ENCODE measurements at places on chromosomes 11 and 22.

DNA sequence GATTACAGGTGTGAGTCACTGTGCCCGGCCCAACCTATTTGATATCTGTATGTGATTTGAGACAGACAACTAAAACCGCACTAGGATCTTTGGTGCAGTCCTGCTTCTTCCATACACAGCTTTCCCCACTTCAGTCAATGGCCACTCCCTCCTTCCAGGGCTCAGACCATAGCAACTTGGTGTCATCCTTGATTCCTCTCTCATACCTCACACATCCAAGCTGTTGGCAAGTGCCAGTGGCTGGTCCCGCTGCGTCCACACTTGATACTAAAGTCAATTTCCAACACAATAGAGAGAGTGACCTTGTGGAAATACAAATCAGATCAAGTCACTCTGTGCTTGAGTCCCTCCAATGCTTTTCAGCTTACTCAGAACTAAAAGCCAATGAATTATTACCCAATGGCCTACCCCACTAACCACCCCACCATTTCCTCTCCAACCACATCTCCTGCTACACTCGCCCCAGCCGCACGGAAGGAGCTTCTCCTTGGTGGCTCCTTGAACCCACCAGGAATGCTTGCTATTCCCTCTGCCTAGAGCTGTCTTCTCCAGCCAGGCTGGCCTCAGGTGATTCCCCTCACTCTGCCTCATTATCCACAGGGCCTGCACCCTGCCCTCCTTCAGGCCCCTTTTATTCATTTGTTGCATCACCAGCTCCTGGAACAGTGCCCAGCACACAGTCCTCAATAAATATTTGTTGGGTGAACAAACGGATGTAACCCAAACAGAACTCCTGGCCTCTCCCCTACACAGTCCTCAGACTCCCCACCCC lies 12.9 kb downstream of the ABTB2 start:
- DNase-seq: no peak

GRCh38 chr11:116972691-116973090 lies 125.5 kb downstream of the SIK3 start:
- DNase-seq: no peak

DNA sequence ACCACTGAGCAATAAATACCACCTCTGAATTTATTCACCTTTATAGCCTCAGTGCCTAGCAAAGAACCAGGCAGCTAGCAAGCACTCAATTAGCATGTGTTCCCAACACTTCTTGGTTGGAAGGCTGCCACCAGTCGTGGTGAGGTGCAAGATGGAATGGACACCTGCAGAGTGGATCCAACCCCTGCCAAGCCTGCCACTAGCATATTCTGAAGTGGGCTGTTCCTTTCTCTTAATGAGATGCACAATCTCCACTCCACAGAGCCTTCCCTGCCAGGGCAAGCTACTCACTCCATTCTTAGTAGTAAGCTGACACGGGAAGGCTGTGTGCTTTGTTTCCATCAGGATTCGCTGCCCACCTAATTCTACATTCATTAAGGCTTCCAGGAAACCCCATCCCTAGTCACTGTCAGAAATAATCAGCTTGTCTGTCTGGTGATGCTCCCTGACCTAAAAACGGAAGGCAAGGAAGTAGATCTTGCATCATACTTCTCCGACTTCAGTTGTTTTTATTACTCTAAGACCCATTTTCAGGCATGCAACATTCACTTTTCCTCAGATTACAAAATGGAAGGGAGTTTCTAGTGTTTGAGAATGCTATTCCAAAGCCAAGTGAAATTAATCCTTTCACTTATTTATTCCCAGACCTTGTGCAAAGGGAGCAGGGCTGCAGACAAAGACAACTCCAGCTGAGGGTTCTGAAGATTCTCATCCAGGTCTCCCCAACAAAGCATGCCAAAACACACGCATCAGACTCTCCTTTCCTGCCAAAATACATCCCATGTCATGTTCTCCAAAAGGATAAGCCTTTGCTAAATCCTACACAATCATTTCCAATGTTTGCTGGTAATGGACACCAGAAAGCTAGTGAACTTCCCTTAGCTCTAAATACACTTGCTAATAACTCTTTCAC lies 128.0 kb downstream of the TENM4 start:
- DNase-seq: no peak

GRCh38 chr11:79086056-79086455 lies 354.8 kb downstream of the TENM4 start:
- DNase-seq: no peak

DNA sequence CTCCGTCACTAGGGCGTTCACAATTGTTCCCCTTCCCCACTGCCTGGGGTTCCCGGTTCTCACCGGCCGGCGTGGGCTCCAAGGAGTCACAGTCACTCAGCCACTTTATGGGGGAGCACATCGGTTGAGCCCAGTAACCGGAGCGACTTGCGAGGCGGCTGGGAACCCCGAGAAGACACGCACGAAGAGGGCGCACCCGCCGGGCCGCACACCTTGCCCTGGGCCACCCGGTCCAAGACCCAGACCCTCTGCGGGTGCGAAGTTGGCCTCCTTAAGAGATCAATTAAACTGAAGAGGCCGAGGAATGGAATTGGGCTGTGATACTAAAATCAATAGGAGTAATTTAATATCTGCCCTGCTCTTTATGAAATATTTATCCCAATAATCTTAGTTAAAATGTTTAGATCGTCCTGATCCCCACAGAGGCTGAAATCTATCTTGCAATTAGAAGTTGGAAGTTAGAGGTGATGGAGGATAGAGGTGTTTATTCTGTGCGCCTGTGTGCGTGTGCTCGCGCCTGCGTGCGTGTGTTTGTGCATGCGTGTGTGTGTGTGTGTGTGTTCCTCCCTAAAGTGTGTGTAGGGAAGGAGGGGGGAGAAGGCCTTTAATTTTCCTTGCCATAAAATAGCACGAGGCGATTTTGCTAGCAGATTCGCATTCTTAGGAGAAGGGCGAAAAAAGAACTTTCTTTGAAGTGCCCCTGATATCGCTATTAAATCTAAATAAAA lies 954 bp upstream of the MN1 start:
- DNase-seq: no peak

DNA sequence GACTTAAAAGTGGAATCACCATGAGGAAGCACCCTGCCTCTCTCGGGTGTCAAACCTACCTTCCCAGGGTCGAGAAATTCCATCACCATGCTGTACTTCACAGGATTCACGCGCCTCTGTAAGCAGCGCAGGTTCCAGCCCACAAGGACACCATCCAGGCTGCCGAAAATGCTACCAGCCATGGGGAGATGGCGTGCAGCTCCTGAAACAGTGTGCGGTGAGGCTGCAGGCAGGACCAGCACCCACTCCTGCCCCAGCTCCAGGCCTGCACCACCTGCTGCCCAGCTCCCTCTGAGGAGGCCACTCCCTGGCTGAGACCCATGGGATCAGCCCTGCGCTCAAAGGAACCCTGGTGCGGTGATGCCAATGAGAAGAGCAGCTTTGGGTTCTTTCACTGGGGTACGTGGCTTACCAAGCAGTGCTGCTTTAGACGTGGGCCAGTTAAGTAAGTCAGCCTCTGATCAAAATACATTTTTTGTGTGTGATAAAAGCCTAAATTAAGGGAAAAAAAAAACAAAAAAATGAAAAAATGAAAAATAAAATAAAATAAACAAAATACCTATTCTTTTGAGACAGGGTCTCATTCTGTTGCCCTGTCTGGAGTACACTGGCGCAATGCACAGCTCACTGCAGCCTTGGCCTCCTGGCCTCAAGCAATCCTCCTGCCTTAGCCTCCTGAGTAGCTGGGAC lies 115.4 kb downstream of the MED15 start:
- no peak for DNase-seq

DNA sequence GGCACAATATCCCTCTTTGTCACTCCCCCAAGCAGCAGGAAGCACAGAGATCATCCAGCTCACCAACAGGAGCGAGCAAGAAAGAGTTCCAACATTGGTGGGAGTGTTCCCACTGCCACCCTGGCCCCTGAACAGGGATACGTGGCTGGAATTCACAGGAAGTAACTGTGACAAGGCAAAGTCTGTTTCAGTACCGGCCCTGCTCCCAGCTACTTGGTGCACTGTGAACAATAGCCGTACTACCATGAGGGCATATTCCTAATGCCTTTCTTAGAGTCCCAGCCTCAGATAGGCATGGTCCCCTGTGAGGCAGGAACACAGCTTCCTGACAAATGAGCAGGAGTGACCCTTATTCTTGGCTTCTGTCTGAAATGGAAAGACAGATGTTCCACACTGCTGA lies 1.8 kb upstream of the SLC37A2 start:
- no peak for DNase-seq

- no peak for DNase-seq
These were observed 10.7 kb downstream of the OR51A4 start for GRCh38 chr11:4936745-4937144.

GRCh38 chr11:58576887-58577471 lies 1.3 kb upstream of the LPXN start:
- no peak for DNase-seq

- no peak for DNase-seq
These were observed 525 bp downstream of the DGCR2 start for GRCh38 chr22:19121631-19122142.

- no peak for DNase-seq
These were observed 30.7 kb downstream of the PDE2A start for GRCh38 chr11:72643547-72643946.

- DNase-seq: no peak
These were observed 7.2 kb upstream of the PLXNB2 start for GRCh38 chr22:50314455-50315288.

All from esophagus squamous epithelium (tissue), 5 donors.